Activated CD4-positive, alpha-beta T cell treated with anti-CD3 and anti-CD28 coated beads for 36 hours (primary cell): ENCODE measurements at places on chromosomes 5 and 9. TPM values are rescaled to one million over a fixed set of nuclear protein-coding genes. Genes with fewer than 3 reads are reported as not detected.

- no peaks in the 10 kb centered on the region for H3K27me3 ChIP-seq
- no peak overlapping the region for H3K27ac ChIP-seq
- H3K4me3 ChIP-seq, result no peak overlapping the region
- no peaks in the 10 kb centered on the region for H3K4me1 ChIP-seq
- DNase-seq, result no peak
Measured at GRCh38 chr9:123657099-123657498, 272.8 kb downstream of the DENND1A start.

GRCh38 chr5:151660616-151661495, 25.9 kb downstream of the SPARC start:
- H3K4me1 ChIP-seq, result peaks cover 14% of the 10 kb centered on the region
- no peak overlapping the region for H3K4me3 ChIP-seq
- H3K27ac ChIP-seq, result no peak overlapping the region
- H3K36me3 ChIP-seq, result no peaks in the 10 kb centered on the region
- H3K27me3 ChIP-seq, result peaks cover 1% of the 10 kb centered on the region

DNA sequence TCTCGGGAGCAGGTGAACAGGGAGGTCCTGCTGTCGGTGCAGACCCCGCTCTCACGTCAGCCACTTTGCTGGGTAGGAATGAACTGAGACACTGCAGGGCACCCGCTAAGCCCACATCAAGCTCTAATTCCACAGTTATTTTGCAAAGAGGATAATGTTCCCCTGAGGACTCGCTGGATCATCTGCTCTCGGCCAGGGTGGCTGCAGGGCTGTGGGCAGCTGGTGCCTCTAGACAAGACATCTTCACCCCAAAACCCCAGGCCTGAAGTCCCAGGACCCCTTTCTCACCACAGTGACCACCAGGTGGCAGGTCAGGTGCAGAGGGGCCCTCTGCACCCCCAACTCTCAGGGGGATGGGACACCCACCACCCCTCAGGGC, 135.1 kb upstream of the PPP1R26 start:
- H3K27ac ChIP-seq, result no peak overlapping the region
- no peaks in the 10 kb centered on the region for H3K4me1 ChIP-seq
- H3K27me3 ChIP-seq, result peaks cover 5% of the 10 kb centered on the region
- DNase-seq, result no peak
- H3K4me3 ChIP-seq, result no peak overlapping the region

GRCh38 chr5:68431186-68431585, 215.6 kb downstream of the PIK3R1 start:
- peaks cover 63% of the 10 kb centered on the region for H3K4me1 ChIP-seq
- no peak for DNase-seq
- no peak overlapping the region for H3K27ac ChIP-seq
- no peak overlapping the region for H3K4me3 ChIP-seq
- peaks cover 13% of the 10 kb centered on the region for H3K27me3 ChIP-seq

DNA sequence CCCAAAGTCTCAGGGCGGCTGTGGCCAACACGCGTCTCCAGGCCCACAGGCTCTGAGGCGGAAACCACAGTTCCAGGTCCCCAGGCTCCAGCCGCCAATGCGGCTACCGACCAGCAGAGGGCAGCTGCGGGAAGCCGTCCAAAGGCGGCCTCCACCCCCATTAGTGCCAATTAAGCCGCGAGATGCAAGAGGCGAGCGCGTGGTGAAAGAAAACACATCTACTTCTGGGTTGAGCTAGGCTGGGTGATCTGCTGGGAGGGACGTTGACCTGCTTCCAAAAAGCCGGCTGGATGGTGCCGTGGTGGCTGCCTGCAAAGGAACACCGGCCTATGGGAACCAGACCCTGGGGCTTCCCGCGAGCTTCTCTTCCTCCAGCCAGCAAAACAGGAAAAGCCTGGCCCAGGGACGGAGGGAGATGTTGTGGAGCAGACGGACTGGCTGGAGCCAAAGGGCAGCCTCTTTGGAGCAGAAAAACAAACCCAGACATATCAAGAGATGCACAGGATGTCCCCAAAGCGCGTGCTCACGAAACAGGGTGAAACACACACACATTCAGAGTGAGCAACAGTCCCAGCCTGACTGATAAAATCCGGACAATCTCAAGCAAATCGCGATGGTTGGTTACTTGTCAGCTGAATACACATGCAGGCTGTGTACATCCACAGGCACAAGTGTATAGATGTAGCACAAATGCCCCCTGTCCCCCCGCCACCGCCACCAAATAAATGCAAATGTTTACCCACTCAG, 187.1 kb upstream of the BRINP1 start:
- H3K36me3 ChIP-seq, result no peaks in the 10 kb centered on the region
- H3K4me1 ChIP-seq, result no peaks in the 10 kb centered on the region
- DNase-seq, result peak; percentile 79
- H3K27ac ChIP-seq, result no peak overlapping the region

DNA sequence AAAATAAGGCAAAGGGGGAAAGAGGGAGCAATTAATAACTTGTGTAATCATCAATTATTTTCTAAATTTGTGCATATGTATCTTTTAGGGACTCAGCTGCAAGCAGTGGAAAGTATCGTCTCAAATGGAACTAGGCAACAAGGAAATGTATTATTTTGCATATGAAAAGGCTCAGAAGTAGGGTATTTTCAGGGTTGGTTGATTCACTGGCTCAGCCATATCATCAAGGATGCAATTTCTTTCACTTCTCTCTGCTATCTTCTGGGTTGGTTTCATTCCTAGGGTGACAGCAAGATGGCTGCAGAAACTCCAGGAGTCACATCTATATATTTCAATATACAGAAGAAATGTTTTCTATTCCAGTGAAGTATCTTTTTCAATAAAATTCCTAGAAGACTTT, 509.8 kb downstream of the DMAC1 start:
- H3K4me3 ChIP-seq, result no peak overlapping the region
- no peaks in the 10 kb centered on the region for H3K36me3 ChIP-seq
- H3K27me3 ChIP-seq, result peaks cover 44% of the 10 kb centered on the region
- no peak for DNase-seq
- H3K4me1 ChIP-seq, result peaks cover 2% of the 10 kb centered on the region

DNA sequence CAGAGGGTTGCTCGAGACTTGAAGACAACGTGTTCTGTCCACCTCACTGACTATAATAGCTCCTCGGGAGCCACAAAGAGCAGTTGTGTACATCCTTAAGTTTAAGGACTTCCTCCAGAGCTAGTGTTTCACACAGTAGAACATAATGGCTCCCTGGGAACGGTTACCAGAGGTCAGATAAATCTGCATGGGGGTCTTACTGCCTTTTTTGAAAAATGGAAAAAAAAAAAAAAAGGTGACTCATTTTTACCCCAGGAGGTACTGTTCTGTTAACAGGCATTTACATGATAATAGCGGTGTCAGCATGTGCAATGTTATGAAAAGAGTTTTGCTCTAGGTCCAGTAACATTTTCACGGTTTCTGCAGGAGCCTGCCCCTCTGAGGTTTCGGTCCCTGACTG, 498.9 kb upstream of the WWC1 start:
- no peak for DNase-seq
- H3K4me1 ChIP-seq, result peaks cover under 1% of the 10 kb centered on the region
- H3K36me3 ChIP-seq, result no peaks in the 10 kb centered on the region
- H3K27ac ChIP-seq, result no peak overlapping the region

DNA sequence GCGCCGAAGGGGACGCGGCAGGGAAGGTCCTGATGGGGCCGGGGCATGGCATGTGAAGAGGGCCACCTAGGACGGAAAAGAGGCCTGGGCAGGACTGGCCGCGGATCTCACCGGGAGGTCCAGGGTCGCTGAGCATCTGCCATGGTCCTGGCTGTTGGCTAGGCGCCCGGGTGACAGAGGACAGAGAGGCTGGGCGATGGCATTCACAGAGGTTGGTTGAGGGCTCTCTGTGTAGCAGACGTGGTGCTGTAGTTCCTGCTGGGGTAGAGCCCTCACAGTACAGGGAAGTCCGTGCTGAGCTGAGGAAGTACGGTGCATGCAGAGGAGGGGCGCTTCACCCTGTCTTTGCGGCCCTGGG, 427 bp downstream of the PCYOX1L start:
- no peaks in the 10 kb centered on the region for H3K27me3 ChIP-seq
- peaks cover 64% of the 10 kb centered on the region for H3K4me1 ChIP-seq
- H3K36me3 ChIP-seq, result peaks cover 36% of the 10 kb centered on the region
- peak overlapping the region; percentile 89 for H3K27ac ChIP-seq
- peak; percentile 44 for DNase-seq

DNA sequence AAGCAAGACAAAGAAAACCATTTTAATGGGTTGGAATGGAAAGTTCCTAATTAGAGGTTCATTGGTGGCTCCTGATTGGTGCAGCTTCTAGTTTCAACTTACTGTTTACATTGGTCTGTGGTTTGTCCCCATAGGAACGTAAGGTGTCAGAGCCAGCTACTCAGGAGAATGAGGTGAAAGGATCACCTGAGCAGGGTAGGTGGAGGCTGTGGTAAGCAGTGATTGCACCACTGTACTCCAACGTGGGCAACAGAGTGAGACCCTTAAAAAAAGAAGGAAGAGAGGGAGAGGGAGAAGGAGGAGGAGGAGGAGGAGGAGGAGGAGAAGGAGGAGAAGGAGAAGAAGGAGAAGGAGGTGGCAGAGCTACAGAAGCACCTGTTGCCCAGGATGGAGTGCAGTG, 30.4 kb downstream of the KCNIP1 start:
- H3K27me3 ChIP-seq, result peaks cover 16% of the 10 kb centered on the region
- no peak overlapping the region for H3K27ac ChIP-seq
- no peak for DNase-seq
- H3K4me3 ChIP-seq, result no peak overlapping the region
- no peaks in the 10 kb centered on the region for H3K36me3 ChIP-seq

DNA sequence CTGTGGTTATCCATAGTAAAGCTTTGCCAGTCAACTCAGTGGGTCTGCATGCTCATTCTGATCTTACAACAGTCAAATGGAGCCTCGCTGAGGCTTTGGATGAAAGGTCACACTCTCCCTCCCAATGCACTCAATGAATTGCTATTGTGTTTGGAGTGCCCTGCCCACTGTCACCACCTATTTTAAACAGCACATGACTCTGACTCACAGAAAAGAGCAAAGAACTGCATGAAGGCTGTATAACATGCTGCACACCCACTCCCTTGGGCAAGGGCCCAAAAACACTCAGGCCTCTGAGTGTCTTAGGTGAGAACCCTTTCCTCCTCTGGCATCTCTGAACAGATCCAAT, 118.7 kb upstream of the CCDC112 start:
- no peak overlapping the region for H3K4me3 ChIP-seq
- peaks cover 8% of the 10 kb centered on the region for H3K27me3 ChIP-seq
- peak; percentile 46 for DNase-seq
- H3K27ac ChIP-seq, result no peak overlapping the region
- H3K4me1 ChIP-seq, result peaks cover 7% of the 10 kb centered on the region
- no peaks in the 10 kb centered on the region for H3K36me3 ChIP-seq

DNA sequence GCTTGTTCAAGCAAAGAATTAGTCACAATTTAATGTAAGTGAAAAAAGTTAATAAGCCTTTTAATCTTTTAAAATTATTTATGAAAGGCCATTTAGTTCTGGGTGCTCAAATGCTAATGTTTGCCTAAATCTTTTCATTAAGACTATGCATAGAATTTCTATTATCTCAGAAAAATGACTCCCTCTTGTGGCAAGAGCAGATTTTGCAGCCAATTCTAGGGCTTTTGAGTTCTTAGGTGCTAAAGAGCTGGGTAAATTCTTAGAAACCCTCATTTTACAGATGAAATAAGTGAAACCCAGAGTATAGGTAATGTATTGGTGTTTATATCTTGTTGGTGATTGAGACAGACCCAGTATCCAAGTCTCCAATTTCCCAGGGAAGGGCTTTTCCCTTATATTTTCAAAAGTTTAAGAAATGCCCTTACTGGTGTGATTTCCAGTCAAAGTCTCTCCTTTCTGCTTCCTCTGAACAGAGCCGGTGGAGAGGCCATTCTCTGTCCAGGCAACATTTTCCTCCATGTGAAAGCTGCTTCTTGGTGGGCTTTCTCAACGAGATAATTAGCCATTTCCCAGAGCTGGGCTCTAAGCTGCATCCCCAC, 24.1 kb upstream of the PCSK5 start:
- DNase-seq, result peak; percentile 56
- H3K36me3 ChIP-seq, result no peaks in the 10 kb centered on the region
- no peak overlapping the region for H3K4me3 ChIP-seq
- H3K27ac ChIP-seq, result no peak overlapping the region
- no peaks in the 10 kb centered on the region for H3K27me3 ChIP-seq
- H3K4me1 ChIP-seq, result peaks cover 10% of the 10 kb centered on the region

GRCh38 chr9:16575986-16576245, 294.6 kb downstream of the BNC2 start:
- no peaks in the 10 kb centered on the region for H3K4me1 ChIP-seq
- no peak for DNase-seq
- H3K27me3 ChIP-seq, result no peaks in the 10 kb centered on the region
- H3K27ac ChIP-seq, result no peak overlapping the region

DNA sequence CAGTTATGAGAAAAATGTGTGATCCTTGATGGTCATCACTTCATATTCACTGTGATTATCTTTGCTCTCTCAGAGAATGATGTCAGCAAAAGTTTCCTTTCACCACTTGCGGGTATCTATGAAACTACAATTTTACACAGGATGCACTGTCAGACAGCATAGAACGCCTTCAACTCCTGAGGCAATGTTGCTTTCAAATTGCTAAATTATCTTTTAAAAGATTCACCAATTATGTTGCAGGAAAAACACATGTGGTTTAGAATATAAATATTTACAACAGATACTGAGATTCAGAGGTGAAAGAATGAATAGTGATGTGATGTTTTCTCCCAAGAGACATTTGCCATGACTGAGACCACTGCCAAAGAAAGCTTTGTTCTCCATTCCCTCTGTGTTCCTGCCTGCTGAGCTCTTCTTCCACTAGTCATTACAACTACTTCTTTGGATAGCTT, 879.8 kb upstream of the DMAC1 start:
- peaks cover 5% of the 10 kb centered on the region for H3K27me3 ChIP-seq
- no peaks in the 10 kb centered on the region for H3K4me1 ChIP-seq
- H3K27ac ChIP-seq, result no peak overlapping the region
- H3K36me3 ChIP-seq, result no peaks in the 10 kb centered on the region

DNA sequence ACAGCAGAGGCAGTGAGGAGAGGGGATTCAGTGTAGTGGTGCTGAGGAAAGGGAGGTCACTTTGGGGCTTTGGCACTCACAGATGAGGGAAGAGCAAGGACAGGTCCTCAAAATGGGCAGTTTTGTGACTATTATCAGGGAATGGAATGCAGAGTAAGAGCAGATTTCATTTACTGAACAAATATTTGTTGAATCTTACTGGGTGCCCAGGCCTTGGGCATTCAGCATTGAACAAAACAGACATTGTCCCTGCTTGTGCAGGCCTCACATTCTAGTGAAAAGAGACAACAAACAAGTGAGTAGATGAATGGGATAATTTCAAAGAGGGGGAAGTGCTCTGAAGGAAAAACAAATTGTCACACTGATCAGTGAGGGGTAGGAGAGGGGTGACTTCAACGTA, 404.1 kb downstream of the DMRT2 start:
- peaks cover 13% of the 10 kb centered on the region for H3K27me3 ChIP-seq
- H3K4me1 ChIP-seq, result peaks cover 4% of the 10 kb centered on the region
- no peak overlapping the region for H3K4me3 ChIP-seq
- no peaks in the 10 kb centered on the region for H3K36me3 ChIP-seq
- H3K27ac ChIP-seq, result no peak overlapping the region

Gene TNC
- 0.90 TPM for total RNA-seq

Gene NEURL1B
- 0.16 TPM for total RNA-seq

Gene IFNK
- not detected for total RNA-seq

Gene COL15A1
- total RNA-seq, result not detected

Gene FOXD1
- total RNA-seq, result 0.48 TPM

Gene DIRAS2
- total RNA-seq, result not detected
